ENCODE measurements at places on chromosomes 11 and 22.
A peak's percentile ranks its signal among the peaks of the same experiment; 100 is the strongest.

DNA sequence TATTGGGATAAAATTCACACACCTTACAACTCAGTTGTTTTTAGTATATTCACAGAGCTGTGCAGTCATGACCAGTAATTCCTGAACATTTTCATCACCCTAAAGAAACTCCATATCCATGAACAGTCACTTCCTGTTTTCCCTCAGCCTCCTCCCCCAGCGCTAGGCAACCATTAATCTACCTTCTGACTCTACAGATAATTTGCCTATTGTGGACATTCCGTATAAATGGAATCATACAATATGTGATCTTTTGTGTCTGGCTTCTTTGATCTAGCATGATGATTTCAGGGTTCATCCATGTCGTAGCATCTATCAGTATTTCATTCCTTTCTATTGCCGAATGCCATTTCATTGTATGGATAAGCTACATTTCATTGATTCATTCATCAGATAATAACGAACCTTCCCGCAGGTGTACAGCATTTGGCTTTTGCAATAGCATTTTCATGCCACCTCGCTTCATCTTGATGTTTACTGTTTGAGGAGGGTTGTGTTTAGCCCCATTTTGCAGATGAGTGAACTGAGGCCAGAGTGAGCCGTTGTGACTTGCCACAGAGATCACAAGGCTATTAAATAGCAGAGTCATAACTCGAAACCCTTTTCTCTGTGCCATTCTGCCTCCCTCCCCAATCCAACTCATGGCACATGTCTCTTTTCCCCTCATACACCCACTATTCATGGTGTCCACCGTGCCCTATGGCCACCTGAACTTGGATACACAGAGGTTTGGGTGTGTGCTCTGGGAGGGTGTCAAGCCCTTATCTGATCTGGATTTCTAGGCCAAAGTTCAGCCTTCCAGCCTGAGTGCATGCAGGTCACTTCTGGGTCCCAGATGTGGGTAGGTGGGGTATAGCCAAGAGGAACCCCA is 11.1 kb upstream of the MYH9 start:
- no peak for DNase-seq

DNA sequence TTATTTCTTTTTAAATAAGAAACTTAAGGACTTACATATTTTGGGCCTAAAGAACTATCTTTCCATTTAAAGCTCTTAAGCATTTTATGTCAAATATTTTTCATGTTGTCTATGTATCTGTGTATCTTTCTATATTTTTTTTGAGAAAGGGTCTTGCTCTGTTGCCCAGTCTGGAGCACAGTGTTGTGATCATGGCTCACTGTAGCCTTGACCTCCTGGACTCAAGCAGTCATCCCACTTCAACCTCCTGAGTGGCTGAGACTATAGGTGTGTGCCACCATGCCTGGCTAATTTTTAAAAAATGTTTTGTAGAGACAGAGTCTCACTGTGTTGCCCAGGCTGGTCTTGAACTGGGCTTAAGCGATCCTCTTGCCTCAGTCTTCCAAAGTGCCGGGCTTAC is 8.0 kb downstream of the STT3A start:
- no peak for DNase-seq

- peak; percentile 69 for DNase-seq
Measured at GRCh38 chr11:118938491-118939403, 13.0 kb upstream of the BCL9L start.

GRCh38 chr11:64869571-64870175 is 8.7 kb downstream of the EHD1 start:
- DNase-seq: no peak

- no peak for DNase-seq
Measured at GRCh38 chr11:10201343-10201742, 92.7 kb downstream of the SBF2 start.

- no peak for DNase-seq
Measured at GRCh38 chr11:19697721-19698121, 14.9 kb upstream of the NAV2 start.

- peak; percentile 81 for DNase-seq
Measured at GRCh38 chr11:62546929-62547625, 471 bp upstream of the AHNAK start.

GRCh38 chr11:83564870-83565269 is 278.7 kb upstream of the CCDC90B start:
- no peak for DNase-seq

- no peak for DNase-seq
Measured at GRCh38 chr22:43798492-43798891, 13.6 kb downstream of the EFCAB6 start.

DNA sequence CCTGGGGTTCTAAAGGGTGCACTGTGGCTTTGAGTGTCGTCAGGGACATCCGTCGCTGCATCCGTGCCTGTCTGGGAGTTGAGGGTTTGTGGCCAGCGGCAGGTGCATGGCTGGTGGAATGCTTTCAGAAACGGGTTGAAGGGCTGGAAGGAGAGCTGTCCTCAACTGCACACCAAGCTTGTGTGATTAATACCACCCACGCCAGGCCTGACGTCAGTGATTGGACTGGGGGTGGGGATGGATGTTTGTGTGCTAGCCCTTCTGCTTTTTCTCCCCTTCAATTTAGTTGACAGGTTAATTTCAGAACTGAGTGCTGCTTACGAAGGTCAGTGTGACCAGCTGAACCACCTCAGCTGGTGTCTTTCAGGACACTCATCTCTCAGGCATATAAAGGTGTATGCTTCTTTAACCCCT is 3.2 kb upstream of the GAB2 start:
- DNase-seq: peak; percentile 33

DNA sequence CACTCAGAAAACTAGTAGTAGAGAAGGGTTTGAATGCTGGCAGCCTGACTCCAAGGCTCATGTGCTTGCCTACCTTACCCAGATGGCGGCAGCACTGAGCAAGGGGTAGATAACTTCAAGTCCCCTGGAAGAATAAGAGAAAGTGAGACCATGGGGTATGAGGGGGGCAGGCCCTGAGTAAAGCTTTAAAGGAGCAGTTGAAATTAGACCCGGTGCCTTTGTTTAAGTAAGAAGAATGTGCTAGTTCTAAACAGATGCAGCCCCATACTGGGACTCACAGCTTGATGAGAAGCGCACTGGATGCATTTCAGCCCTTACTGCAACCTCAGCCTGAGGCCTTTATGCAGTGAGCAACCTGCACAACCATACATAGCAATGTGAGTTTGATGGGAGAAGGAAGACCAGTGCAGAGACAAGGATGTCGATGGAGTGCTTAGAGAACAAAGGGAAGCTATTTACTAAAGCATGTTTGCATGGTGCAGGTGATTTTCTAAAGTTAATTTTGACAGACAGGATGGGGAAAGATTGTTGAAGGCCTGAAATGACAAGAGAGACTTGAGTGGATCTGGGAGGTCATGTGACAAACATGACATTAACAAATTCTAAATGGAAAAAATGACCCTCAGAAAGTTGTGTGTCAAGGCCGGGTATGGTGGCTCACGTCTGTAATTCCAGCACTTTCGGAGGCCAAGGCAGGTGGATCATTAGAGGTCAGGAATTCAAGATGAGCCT is 27.1 kb upstream of the TMA7B start:
- DNase-seq: peak; percentile 66

DNA sequence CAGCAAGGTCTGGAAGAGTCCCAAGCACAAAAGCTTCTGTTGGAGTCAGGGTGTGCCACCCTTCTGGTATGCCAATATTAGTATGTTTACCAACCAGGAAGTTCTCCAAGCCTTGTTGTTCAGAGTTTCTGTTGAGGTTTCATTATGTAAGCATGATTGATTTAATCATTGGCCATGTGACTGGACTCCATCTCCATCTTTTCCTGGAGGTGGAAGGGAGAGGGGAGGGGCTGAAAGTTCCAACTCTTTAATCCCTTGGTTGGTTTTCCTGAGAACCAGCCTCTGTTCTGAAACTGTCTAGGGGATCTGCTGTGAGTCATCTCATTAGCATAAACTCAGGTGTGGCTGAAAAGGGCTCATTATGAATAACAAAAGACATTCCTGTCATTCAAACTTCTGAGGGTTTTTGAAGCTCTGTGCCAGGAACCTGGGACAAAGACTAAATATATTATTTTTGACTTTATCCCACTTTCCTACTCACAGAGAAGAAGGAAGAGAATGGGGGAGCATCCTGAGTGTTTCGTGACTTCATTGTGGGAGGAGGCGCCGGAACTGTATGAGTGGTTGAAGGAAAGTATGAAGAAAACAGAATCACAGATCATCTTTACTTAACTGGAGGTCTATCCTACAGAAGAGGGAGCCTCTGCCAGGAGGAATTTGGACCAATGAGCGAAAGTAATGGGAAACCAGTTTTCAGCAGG is 138.2 kb downstream of the NECTIN1 start:
- DNase-seq: peak; percentile 60

- DNase-seq: peak; percentile 29
Measured at GRCh38 chr11:106276859-106277436, 199.5 kb downstream of the AASDHPPT start.

GRCh38 chr22:19901577-19902244 is 39.9 kb upstream of the COMT start:
- no peak for DNase-seq

DNA sequence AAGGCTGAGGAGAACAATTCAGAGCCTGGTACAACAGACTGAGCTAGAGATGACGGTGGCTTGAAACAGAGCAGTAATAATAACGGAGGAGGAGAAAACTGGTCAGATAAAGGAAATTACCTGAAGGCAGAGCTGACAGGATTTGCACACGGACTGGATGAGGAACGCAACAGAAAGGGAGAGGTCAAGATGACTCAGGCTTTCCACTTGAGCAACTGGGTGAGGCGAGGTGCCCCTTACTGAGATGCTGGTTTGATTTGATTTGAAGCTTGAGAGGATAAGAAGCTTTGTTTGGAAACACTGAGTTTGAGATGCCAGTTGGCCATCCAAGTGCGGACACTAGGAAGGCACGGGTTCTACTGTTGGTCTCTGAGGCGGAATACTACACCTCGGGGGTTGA is 35.4 kb upstream of the NRIP3 start:
- DNase-seq: peak; percentile 74

DNA sequence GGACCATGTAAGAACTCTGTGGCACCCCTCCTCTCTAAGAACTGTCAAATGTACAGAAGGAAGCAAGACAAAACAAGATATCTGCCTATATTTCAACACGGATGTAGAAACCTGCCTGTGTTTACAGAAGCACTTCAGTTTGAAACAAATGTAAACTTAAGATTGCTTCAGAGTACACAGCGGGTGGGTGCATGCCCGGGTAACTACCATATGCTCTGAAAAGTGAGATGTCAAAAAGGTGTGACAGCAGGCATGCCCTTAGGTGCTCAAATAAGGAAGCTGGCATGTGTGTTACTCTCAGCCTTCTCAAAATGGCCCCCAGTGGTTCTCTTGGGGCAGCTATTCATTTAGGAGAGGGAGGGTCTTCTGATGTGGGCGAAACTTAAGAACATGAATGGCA is 5.2 kb downstream of the ACP2 start:
- no peak for DNase-seq

DNA sequence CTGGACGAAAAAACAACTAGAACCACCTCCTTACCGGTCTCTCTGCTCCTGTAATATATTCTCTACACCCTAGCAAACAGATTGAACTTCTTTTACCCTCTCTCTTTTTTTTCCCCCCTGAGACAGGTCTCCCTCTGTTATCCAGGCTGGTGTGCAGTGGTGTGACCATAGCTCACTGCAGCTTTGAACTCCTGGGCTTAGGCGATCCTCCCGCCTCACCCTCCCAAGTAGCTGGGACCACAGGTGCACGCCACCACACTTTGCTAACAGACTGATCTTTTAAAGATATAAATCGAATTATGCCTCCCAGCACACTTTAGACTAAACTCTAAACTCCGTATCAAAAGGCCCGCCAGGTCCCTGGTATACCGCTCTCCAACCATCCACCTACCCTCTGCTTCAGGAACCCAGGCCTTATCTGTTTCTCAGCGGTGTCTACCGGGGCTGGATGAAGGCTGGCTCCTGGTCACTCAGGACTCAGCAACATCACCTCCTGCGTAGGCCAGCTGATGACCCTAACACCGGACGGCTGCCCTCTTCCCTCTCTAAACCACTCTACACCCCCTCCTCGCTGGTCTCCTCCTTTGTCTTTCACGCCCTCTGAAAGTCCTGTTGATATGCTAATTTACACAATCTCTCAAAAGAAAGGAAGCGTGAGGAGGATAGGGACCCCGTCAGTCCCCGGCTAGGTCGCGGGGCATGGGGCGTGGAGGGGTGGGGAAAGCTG is 745 bp downstream of the C22orf39 start:
- no peak for DNase-seq

- DNase-seq: no peak
Measured at GRCh38 chr11:35318977-35319925, 100.1 kb downstream of the SLC1A2 start.

DNA sequence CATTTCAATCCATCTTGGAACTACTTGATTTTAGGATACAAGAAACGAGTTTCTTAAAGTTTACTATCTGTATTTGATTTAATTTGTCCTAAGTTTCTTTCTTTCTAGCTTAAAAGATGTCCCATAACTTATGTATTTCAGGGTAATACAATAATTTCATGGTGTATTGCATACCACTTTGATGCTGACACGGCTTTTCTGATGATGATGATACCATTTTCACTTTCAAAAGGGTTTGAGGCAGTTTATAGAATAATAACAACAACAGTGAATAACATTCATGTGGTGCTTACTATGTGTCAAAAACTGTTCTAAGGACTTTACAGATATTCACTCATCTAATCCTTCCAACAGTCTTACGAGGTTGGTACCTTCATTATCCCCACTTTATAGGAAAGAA is 33.2 kb upstream of the POU2AF1 start:
- DNase-seq: no peak

GRCh38 chr11:43419460-43419859 is 60.7 kb downstream of the TTC17 start:
- DNase-seq: peak; percentile 49

DNA sequence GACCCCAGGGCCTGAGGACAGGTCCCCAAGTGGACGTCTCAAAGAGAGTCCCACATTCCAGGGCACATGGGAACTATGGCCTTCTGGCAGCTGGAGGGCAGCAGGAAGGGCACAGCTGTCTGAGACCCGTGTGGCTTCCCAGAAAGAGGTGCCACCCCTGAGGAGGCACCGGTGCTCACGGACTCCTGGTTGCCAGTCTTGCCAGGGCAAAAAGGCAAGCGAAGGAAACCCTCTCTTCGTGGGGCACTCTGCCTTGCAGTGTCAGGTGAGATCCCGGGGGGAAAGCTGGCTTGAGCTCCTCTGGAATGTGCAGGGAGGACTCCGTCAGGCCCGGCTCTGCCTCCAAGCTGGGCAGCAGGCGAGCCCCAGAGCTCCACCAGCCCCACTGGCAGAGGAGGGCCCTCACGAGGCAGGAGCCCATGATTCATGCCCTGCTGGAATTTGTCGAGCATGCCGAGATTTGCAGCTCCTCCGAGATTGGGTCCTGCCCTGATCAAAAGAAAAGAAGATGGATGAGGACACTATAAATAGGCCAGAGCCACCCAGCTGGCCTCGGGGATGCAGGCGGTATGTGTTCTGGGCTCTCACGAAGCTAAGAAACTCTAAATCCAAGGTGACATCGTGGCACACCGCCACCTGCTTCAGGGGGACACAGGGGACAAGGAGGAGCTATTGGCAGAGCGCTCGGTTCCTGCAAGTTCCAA is 9.9 kb upstream of the CELSR1 start:
- peak; percentile 56 for DNase-seq

- DNase-seq: no peak
Measured at GRCh38 chr22:40519948-40520331, 116.6 kb downstream of the MRTFA start.

GRCh38 chr22:38422611-38423511 is 32.1 kb downstream of the KCNJ4 start:
- DNase-seq: no peak

- DNase-seq: peak; percentile 91
Measured at GRCh38 chr22:29744902-29745301, 21.9 kb downstream of the ZMAT5 start.
